Upper lobe of left lung (tissue), 6 donors: ENCODE measurements at places on chromosomes 12 and 14. TPM values are rescaled to one million over a fixed set of nuclear protein-coding genes. Genes with fewer than 3 reads are reported as not detected.
A peak's percentile ranks its signal among the peaks of the same experiment; 100 is the strongest.

DNA sequence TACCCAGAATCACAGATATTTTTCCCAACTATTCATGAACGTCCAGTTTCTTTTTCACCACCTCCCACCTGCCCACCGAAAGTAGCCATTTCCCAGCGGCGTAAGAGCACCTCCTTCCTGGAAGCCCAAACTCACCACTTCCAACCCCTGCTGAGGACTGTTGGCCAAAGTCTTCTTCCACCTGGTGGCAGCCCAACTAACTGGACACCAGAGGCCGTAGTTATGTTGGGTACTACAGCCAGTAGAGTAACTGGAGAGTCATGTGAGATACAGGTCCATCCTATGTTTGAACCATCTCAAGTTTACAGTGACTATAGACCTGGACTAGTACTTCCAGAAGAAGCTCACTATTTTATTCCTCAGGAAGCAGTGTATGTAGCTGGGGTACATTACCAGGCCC is 81.6 kb downstream of the RAD52 start:
- no peak for DNase-seq
- peaks cover 86% of the 10 kb centered on the region for H3K36me3 ChIP-seq
- H3K4me3 ChIP-seq = no peak overlapping the region
- H3K27me3 ChIP-seq = no peaks in the 10 kb centered on the region
- H3K27ac ChIP-seq = no peak overlapping the region

- no peak overlapping the region for H3K27ac ChIP-seq
- H3K36me3 ChIP-seq = no peaks in the 10 kb centered on the region
- H3K27me3 ChIP-seq = no peaks in the 10 kb centered on the region
- no peak for DNase-seq
- H3K4me1 ChIP-seq = no peaks in the 10 kb centered on the region
- H3K4me3 ChIP-seq = no peak overlapping the region
Observed at GRCh38 chr14:24816011-24816928, 182.3 kb upstream of the GZMB start.

GRCh38 chr12:3772380-3772779 is 19.5 kb upstream of the CRACR2A start:
- no peak overlapping the region for H3K27ac ChIP-seq
- no peaks in the 10 kb centered on the region for H3K4me1 ChIP-seq
- no peaks in the 10 kb centered on the region for H3K27me3 ChIP-seq
- no peaks in the 10 kb centered on the region for H3K36me3 ChIP-seq
- no peak for DNase-seq

- no peaks in the 10 kb centered on the region for H3K36me3 ChIP-seq
- peak overlapping the region; percentile 96 for H3K27ac ChIP-seq
- no peaks in the 10 kb centered on the region for H3K27me3 ChIP-seq
- DNase-seq = peak; percentile 90
- H3K4me1 ChIP-seq = peaks cover 10% of the 10 kb centered on the region
- H3K4me3 ChIP-seq = peak overlapping the region; percentile 83
Observed at GRCh38 chr14:53152184-53152886, 788 bp downstream of the DDHD1 start.

Gene PIK3C2G
- total RNA-seq = 0.39 TPM

Gene ARL6IP4
- 174 TPM for total RNA-seq

GRCh38 chr12:121334513-121335343 is 17.5 kb downstream of the ANAPC5 start:
- H3K36me3 ChIP-seq = peaks cover 9% of the 10 kb centered on the region
- H3K4me1 ChIP-seq = no peaks in the 10 kb centered on the region
- H3K4me3 ChIP-seq = no peak overlapping the region
- H3K27ac ChIP-seq = no peak overlapping the region

DNA sequence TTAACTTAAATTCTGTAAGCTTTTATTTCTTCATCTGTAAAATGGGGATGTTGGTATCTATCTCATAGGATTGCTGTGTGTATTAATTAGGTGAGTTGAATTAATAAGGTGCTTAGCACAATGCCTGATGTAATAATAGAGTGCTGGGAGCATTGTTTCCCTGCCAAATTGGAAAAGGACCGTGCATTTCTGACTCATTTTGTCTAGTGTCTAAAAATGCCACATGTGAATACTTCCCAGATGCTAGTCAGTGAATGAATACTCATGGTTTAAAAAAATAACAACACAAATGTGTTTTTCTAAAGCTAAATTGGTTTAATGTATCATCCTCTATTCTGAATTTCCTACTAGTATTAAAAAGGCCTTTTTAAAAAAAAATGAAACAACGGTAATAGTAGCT is 45.4 kb upstream of the NEDD1 start:
- no peak overlapping the region for H3K27ac ChIP-seq
- DNase-seq = no peak
- H3K27me3 ChIP-seq = no peaks in the 10 kb centered on the region
- H3K4me3 ChIP-seq = no peak overlapping the region
- H3K4me1 ChIP-seq = no peaks in the 10 kb centered on the region
- no peaks in the 10 kb centered on the region for H3K36me3 ChIP-seq

DNA sequence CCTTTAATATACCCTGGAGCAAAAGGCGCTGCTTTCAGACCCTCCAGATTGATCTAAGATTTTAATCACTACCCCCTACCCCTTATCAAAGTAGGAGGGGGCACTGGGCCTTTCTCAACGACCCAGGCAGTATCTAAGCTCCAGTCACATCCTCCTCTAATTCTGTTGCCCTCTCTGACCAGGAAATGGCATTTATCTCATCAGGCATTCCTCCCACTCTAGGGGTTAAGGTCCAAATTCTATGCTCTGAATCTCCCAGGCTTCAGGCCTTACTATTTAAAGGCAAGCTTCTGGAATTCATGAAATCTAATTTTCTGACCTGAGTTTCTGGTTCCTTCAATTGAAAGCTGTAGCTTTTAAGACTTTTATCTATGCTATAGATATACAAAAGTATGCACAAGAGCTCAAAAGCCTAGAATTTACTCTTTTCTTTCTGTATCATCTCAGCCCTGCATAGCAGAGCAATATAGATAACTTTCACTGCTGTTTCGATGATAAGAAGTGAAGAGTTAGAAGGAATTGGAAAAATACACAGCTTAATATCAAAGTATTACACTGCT is 622.9 kb downstream of the RPS29 start:
- H3K27me3 ChIP-seq = no peaks in the 10 kb centered on the region
- no peaks in the 10 kb centered on the region for H3K4me1 ChIP-seq
- no peak overlapping the region for H3K27ac ChIP-seq
- no peak overlapping the region for H3K4me3 ChIP-seq

Gene FAM186B
- total RNA-seq = 0.20 TPM

DNA sequence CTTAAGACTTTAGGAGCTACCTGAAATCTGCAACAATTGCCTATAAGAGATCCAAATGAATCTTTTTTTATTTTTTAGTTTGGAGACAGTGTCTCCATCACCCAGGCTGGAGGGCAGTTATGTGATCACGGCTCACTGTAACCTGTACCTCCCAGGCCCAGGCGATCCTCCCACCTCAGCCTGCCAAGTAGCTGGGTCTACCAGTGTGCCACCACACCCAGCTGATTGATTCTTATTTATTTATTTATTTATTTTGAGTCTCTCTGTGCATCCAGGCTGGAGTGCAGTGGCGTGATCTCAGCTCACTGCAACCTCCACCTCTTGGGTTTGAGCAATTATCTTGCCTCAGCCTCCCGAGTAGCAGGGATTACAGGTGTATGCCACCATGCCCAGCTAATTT is 26.1 kb downstream of the STK38L start:
- H3K27me3 ChIP-seq = no peaks in the 10 kb centered on the region
- no peaks in the 10 kb centered on the region for H3K36me3 ChIP-seq
- no peak overlapping the region for H3K4me3 ChIP-seq
- no peak overlapping the region for H3K27ac ChIP-seq

Gene SLC6A15
- total RNA-seq = not detected

GRCh38 chr14:106318700-106319099 is 792.3 kb downstream of the TMEM121 start:
- no peak overlapping the region for H3K27ac ChIP-seq
- DNase-seq = no peak
- no peak overlapping the region for H3K4me3 ChIP-seq
- H3K27me3 ChIP-seq = no peaks in the 10 kb centered on the region
- no peaks in the 10 kb centered on the region for H3K4me1 ChIP-seq

Gene CCDC175
- not detected for total RNA-seq

DNA sequence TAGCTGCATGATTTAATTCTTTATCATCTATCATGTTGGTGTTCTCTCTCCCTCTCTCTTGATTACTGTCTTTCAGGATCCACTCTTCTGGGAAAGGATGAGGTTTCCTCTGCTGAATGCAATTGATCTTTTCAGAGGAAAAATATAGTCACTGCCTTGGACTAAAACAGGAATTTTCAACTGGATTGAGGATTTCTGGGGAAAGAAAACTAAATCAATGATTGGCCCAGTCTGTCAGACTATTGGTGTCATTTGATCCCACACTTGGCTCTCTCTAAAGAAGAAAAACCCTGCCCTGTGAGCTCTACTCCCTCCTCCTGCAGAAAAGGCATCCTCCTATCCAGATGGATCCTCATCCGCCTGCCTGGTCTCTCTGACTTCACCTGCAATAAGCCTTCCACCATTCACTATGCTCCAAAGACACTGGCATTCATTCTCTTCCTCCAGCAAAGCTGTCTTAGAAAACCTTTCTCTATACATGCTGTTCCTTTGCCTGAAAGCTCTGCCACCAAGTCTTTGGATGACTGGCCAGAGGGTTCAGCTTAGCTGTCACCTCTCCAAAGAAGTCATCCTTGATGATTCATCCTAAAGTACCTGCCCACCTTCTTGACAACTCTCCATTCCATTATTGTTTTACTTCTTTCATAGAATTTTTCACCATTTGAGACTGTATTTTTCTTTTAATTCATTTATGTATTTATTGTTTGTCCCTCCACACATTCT is 127.7 kb upstream of the CAND1 start:
- H3K27me3 ChIP-seq = no peaks in the 10 kb centered on the region
- H3K4me3 ChIP-seq = no peak overlapping the region
- H3K27ac ChIP-seq = no peak overlapping the region
- H3K4me1 ChIP-seq = no peaks in the 10 kb centered on the region
- no peak for DNase-seq
